Fibroblast of mammary gland (primary cell): ENCODE measurements at places on chromosomes 7 and 10.

DNA sequence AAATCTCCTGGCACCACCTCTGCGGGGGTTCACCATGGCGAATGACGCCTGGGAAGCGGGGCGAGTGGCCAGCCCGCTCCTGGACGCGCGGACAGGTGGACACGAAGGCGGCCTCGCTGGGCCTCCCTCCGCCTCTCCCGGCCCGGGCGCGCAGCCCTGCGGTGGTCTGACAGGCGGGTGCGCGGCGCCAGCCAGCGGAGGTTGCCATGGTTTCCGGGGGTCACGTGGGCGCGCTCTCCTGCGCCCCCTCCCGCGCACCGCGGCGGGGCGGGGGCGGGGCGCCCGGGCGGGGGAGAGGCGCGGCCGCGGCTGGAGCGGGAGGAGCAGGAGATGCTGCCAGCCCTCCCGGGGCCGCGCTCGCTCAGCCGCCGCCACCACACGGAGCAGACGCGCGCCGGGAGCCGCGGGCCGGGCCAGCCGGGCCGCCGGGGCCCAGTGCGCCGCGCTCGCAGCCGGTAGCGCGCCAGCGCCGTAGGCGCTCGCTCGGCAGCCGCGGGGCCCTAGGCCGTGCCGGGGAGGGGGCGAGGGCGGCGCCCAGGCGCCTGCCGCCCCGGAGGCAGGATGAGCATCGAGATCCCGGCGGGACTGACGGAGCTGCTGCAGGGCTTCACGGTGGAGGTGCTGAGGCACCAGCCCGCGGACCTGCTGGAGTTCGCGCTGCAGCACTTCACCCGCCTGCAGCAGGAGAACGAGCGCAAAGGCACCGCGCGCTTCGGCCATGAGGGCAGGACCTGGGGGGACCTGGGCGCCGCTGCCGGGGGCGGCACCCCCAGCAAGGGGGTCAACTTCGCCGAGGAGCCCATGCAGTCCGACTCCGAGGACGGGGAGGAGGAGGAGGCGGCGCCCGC lies at the start of gene PRKAR2B:
Gene PRKAR2B (plus strand): TSS at position 359 of the 848 bp plus-strand sequence. CDS start 203 bp downstream, at position 562.
- peak; percentile 40 for DNase-seq

- DNase-seq = peak; percentile 40
These were observed 1060.5 kb downstream of the XPNPEP1 start for GRCh38 chr10:108862676-108863350.

DNA sequence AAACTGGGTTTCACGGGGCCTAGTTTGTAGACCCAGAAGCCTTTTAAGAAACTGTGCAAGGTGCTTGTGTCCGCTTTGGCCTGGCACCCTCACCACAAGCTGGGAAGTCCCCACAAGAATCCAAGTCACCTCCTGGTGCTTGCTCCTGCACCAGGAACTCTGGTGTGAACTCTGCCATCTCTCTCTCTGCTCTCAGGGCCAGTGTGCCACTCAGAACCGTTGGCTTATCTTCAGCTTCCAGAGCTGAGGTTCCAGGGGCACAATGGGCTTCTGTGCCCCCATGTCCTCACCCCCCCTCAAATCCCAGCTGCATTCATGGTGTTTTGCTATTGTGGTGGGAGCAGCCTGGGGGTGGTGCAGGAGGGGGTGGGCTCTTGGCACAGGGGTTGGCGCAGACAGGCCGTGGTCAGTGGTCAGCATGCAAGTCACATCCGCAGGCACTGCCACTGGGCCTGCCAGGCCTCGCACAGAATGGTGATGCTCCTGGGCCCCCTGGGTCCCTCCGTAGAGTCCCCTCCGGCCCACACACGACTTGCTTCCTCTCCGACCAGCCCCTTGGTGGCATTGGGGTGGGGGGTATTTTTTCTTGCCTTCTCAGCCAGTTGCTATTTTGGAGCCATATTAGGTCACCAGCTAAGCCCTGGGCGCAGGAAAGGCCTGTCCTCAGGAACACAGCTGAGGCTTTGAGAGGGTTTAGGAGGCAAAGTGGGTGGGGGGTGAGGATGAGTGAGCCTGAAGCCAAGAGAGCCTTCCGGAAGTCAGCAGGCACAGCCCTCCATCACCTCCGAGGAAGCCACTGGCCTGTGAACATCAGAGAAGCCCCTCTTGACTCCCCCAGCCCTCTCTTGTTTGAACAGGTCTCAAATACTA lies 3.0 kb downstream of the ZCCHC24 start:
- DNase-seq = no peak

GRCh38 chr7:151119055-151119415 lies 32.8 kb downstream of the AGAP3 start:
- no peak for DNase-seq

DNA sequence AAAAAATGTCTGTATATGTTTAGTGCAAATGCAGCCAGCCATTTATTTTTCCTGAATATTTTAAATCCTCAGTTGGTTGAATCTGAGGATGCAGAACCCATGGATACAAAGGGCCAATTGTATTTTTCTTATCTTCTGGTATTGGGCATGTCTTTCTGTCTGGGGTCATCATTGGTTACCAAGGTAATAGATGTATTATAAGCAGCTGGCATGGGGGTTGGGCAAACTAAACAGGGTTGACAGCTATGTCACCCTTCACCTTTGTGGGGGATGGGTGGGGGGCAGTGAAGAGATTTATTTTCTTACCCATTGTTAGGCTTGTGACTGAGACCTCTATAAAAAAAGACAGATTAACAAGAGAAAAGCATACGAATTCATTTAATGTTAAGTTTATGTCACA lies 38.8 kb downstream of the CDHR3 start:
- no peak for DNase-seq

DNA sequence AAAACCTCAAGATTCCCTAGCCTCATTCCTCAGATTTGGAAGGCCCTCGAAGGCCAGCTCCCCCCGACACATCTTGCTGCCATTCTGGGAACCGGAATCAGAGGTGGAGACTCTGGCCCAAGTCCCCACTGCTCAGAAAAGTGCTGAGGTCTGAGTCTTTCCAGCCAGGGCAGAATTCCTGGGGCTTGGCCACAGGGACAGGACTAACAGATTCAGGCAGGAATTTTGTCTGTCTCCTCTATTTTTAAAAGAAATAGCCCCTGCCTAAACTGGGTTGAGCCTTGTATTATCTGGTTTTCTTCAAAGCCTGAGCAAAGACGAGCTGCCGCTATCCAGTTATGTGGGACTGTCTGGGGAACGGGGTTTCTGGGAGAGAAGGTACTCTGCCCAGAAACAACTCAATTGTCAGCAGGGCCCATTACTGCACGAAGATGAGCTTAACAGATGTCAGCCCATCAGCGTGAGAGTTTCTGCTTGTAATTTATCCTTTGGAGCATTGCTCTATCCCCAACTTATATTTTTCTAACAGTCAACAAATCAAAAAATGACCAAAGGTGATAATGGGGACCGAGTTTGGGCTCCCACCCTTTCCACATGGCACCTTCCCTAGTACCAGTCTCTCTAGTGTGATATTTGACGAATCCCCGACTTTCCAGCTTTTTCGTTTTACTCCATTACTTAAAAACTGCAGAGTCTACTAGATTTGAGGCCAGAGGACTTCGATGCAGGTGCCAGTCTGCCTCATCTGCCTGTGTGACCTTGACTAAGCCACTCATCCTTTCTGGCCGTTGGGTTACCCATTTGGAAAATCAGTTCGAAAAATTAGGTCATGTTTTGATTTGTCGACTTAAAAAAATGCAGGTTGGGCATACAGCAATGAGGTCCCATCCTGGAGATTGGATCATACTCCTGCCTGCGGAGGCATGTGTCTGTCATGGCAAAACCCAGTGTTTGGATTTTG lies 110.9 kb downstream of the WDR11 start:
- DNase-seq = no peak

DNA sequence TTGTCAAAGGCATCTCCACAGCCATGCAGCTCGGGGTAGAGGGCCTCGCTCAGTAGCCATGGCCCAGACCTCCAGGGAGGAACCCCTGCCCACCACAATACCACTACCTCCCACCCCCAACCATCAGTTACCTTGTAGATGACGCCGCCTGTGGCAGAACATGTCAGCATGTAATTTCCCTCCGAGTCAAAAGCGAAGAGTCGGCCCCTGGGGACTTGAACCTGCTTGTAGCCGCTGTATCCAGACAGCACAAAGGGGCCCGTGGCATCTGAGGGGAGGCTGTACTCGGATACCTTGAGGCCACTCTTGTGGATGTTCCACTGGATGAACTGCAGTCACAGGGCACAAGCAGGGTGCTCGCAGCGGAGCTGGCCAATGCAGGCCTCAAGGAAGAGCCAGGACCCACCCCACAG lies 16.3 kb upstream of the CYREN start:
- no peak for DNase-seq

- DNase-seq = no peak
These were observed 3.6 kb downstream of the ADARB2 start for GRCh38 chr10:1733720-1734119.

DNA sequence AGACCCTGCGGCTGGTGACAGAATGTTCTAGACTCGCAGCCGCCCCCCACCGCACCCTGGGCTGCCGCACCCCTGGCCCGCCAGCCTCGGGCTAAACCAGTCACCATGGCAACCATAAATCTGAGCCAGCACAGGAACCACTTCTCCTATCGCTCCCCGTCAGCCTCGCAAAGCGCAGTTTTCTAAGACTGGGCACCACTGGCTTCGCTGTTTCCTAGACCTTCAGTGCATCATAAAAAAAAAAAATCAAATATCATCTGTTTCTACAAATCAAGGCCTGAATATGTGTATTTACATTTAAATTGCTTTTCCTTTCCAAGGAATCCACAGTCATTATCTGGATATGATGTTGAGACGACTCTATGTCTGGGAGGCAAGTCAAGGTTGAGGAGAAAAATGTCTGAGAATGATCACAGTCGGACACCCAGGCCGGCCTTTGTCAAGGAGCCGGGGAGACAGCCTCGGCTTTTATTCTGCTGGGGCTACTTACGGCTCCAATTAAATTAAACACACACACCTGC lies 99.9 kb downstream of the PTPRN2 start:
- no peak for DNase-seq
